ENCODE measurements at places on chromosomes 12 and 14.

GRCh38 chr12:90589956-90590355, 365.0 kb downstream of the CCER1 start:
- no peak for DNase-seq

DNA sequence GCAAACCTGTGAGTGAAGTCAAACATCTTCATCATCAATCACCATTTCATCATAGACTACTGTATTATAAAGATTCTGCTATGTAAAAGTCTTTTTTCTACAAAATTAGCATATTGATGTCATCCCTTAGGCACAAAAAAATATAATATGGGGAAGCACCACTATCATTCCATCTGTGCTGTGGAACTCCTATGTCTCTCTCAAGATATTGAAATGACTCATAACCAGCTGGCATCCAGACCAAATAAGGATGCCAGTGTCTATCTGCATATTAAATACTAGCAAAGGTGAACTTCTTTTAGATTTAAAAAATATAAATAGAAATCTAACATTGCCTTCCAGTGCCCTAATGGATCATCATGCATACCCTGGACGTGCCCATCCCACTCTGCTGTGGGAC, 17.9 kb upstream of the DCAF5 start:
- DNase-seq = no peak

GRCh38 chr14:81484120-81484519, 49.5 kb downstream of the SEL1L start:
- no peak for DNase-seq

DNA sequence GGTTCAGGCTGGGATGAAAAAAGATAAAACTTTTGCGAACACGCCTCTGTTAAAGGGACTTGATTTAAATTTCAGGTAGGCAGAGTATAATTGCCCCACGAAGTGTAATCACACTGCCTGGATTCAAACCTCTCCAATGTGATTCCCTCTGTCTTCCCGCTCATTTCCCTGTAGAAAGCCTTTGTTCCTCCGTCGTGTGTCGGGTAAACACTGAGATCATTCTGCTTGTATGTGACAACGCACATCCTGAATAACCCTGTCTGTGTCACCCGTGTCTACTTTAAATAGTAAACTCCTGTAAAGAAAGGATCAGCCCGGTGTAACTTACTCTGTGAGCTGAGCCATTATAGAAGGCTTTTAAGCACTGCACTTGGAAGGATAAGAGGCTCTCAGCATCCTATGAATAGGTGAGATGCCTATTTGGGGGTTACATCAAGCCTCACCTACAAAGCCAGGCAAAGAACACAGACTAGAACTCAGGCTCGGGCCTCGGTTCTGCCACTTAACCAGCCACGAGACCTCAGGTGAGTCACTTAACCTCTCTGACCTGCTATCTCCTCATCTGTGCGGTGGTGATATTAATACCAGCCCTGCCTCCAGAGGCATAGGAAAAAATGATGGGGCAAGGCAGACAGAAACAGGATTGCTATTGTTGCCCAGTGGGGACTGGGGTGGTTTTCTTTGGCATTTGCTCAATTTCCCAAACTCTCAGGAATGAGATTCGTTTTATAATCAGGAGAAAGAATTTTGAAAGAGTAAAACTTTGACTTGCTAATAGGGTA, 74.2 kb downstream of the RBM19 start:
- no peak for DNase-seq

DNA sequence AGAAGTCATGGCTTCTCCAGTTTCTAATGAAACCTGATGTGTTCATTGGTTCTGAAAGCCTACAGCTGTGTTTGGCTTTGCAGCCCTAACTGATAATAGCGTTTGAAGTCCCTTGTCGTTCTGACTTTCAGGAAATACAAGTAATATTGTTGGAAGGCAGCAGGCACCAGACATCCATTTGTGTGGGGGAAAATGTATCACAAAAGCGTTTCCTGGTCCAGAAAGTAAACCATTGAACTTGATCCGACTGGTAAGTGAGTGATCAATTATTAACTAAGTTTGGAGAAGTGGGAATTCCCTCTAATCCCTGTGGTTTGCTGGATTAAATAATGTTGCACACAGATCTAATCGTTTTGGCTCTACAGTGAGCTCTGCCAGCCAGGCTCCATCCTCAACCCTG, 77.3 kb upstream of the LTA4H start:
- no peak for DNase-seq

DNA sequence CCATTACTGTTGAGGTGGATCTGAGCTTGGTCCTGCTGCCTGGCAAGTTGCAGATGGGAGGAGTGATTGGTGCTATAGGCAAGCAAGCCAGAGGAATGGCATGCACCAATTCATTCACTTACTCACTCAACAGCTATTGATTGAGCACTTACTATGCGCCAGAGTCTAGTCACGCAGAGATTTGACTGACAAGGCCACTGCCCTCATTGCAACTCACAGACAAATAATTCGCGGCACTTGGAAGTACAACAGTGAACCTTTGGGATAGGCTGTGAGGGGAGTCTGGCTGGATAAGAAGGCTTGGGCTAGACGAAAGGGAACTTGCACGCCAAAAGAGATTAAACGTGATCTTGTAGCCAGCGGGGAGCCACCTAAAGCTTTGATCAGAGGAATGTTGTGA, 96.2 kb downstream of the NEDD1 start:
- DNase-seq = no peak

DNA sequence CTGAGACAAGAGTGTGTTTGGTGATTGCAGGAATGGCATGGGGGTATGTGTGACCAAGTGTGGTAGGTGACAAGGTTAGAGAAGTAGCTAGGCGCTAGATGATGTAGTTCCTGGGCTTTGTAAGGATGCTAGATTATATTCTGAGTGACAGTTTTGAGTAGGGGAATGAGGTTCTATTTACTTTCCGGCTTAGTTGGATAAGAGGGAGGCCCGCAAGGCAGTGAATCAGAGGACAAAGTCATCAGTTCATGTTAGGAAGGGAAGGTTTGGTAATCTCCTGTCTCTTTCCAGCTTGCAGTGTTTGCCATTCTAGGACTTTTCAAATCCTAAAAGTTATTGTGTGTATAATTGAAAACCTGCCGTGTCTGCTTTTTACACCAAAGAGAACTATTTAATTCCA, 45.0 kb downstream of the CFAP54 start:
- DNase-seq = no peak

- DNase-seq = no peak
These were observed 52.1 kb downstream of the ANKRD9 start for GRCh38 chr14:102457509-102457908.

- no peak for DNase-seq
These were observed 724 bp upstream of the CS start for GRCh38 chr12:56300644-56301464.

- no peak for DNase-seq
These were observed 2.0 kb upstream of the FKBP11 start for GRCh38 chr12:48927261-48927660.

DNA sequence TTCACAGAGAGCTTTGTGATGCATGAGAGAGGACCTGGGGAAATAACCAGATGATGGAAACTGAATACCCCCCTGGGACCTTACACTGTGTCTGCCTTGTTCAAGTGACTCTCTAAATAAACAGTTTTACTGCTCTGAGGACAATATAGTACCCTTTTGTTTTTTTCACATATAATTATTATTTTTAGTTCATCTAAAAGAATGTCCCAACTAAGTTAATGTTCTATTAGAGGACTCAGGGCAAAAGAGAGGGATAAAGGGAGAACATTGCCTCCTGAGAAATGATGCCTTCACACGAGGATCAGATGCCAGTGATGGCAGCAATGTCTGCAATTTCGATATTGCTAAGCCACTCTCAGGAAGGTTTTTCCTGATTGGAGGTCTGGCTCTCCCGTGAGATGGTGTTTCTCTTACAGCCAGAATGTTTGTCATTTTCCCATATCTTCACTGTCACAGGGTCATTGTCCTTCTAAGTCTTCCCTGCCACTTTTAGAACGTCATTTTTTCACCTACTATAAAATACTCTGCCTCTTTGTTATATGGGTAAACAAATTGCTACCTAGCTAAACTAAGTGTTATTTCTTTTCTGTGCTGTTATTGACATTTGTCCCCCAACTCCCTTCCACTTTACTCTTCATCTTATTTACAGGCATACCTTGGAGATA, 201.6 kb downstream of the RAD51B start:
- no peak for DNase-seq
